Cerebellar nuclear complex (tissue), 1 donor: ENCODE measurements at places on chromosomes 2 and 18.

DNA sequence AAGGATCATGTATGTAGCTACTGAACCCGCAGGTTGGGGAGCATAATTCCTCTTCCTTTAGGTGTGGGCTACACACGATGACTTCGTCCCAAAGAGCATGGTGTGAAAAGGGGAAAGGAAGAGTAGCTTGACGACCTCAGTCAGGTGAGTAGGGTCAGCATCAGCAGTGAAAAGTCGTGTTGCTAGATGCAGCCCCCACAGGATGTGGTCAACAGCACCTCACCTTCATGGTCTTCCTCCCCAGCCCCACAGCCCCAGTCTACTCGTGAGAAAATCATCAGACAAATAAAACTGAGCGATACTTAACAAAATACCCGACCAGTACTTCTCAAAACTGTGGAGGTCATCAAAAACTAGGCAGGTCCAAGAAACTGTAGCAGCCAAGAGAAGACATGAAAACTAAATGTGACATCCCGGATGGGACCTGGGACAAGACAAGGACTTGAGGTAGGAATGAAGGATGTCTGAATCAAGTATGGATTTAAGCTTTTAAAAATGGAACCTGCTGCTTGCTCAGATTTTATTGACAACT is 77.5 kb upstream of the NFATC1 start:
- no peak for DNase-seq

DNA sequence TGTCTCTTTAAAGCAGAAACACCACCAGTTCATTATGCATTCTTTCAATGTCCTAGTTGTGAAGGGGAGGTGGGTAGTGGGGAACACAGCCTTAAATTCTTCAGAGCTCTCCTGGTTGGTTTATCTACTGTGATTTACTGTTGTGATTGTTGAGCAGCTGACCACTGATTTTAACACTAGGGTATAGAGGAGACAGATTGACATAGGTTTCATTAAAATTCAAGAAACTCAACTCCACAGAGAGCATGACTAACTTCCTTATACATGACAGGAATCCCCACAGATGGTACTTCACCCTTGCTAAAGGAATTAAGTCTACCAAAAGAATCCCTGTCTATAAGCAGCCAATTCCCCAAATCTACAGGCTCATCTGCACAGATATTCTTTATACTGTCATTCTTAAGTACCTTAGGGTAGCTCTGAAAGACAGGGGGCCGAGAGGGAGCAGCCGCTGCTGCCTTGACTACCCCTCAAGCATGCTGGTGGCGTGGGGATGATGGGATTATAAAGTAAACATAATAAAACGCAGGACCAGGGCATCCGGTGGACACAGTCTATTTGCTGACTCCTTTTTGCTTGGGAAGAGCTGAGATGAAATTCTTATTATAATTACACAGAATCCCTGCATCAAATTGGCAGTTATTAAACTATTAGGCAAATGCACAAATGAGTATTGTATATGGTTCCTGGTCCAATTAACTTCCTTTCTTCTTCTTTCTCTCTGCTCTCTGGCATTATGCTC is 1377.6 kb upstream of the PIK3C3 start:
- DNase-seq: no peak

DNA sequence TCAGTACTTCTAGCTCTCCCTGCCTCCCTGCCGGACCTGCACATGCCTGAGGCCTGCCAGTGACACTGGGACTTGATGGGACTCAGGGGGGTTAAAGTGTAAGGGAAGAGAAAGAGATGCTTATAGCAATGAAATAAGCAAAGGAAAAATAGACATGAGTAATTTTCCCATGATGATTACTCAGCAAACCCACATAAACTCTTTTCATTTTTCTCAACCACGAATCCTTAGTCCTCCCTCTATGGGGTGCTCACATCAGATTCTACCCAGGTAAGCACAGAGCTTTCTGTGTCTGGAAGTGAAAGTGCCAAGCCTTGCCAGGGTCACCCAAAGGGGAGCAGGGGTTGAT is 44.8 kb upstream of the ANKRD62 start:
- no peak for DNase-seq

GRCh38 chr2:30367232-30368070 is 79.6 kb upstream of the LCLAT1 start:
- no peak for DNase-seq
